Stimulated activated CD8-positive, alpha-beta memory T cell treated with anti-CD3 and anti-CD28 coated beads, Interleukin-15, amount 100 ng/mL, for 24 hours (primary cell): ENCODE measurements at places on chromosomes 12 and 14.

DNA sequence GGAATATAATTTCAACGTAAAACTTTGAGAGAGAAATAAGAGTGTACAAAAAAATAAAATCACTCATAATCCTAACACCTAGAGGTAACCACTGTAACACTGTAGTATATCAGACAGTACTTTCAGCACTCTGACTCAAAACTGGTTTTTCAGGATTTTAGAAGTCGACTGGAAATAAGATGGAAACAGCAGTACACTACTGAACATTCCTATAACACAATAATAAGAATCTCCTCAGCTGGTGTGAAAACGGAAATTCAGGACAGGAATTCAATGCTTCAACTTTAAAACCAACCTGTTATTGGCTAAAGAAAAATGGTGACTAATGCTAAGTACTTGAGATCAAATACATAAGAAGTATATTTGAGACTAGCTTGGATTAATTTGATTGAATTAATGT is 12.3 kb upstream of the PITPNM2 start:
- no peak for DNase-seq

GRCh38 chr14:26984311-26985177 is 386.7 kb upstream of the NOVA1 start:
- DNase-seq = no peak

- DNase-seq = no peak
These were observed 9.2 kb downstream of the MBD6 start for GRCh38 chr12:57531836-57532235.

DNA sequence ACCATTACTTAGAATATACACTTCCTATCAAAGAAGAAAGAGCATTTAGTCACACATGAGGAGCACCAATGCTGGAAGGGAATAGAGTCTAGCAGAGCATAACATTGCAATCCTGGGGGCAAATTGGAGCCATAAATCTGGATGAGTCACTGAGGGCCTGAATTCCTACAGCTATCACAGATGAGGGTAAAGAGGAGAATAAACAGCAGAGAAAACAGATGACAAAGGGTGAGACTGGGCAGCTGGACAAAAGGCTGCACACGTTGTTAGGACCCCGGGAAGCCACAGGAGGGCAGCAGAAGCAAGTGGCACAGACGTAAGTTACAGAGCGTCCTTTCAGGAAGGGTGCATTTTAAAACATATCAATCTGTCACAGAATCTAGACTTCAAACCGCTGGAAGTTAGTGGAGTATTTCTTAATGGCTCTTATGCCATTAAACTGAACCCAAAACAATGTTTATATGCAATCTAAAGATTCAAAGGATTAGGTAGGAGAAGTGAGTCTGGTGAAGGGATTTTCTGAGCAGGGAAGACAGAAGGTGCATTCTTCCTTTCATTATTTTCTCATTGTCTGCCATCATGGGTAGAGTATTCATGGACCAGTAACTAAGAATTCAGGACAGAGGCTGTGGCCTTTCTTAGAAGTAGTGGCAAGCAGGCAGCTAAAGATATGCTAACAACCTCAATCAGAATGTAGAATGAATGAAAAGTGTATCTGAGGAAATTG is 159.8 kb upstream of the DAAM1 start:
- DNase-seq = no peak

GRCh38 chr12:82412246-82412645 is 53.9 kb downstream of the METTL25 start:
- no peak for DNase-seq

DNA sequence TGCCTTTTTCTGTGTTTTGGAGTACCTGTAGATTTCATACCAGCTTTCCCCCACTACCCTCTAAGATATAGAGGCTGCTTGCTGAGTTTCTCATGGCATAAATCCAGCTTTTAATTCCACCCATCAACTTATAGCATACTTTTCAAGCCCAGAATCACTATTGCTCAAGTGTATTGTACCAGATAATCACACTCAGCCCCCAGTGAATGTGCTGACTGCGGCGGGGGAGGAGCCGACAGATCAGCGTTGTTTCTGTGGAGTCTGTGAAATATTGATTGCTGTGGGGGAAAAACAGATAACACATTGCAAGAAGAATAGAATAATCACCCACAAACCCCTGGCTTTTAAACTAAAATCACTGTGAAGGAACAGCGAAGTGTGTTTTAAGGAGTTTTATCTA is 296.1 kb downstream of the TMEM132D start:
- no peak for DNase-seq

- DNase-seq = no peak
These were observed 29.3 kb upstream of the DAAM1 start for GRCh38 chr14:59159169-59159568.

- no peak for DNase-seq
These were observed 84.2 kb downstream of the AACS start for GRCh38 chr12:125149160-125150108.

- DNase-seq = no peak
These were observed 19.6 kb upstream of the HDAC7 start for GRCh38 chr12:47839214-47839876.

DNA sequence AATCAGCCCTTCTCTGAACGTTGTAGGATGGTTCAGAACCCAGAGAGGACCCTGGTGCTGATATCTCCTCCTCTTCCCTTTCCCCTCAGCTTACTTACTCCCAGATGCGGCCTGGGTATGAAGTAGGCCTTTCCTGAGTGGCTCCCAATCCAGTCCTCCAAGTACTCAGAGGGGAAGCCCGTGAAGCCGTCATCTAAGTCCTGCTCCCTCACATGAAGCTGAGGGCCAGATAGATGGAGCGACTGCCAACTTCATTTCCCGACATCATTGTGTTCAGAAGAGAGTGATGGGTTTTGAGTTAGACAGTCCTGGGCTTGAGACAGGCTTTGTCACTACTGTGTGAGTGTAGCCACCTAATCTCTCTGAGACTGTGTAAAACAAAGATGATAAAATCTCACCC is 2.7 kb downstream of the APOLD1 start:
- no peak for DNase-seq

DNA sequence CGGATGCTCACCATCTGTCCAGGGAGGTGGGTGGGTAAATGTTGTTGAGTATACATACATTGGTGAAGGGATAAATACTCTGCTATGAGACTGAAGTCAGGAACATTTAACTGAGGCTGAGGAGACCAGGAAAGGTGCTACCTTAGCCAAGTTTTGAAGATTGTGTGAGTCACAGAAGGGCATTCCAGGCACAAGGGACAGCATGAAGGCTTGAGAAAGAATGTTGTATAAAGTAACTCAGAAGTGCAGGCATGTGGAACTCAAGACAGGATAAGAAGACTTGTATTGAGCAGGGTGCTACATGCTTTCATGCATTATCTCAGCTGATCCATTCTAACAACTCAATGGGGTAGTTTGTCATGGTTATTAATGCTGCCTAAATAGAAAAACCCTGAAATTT is 112.7 kb downstream of the IPO8 start:
- no peak for DNase-seq
